Testis (tissue), 5 donors: ENCODE measurements at places on chromosomes 2 and 18.
A peak's percentile ranks its signal among the peaks of the same experiment; 100 is the strongest.

DNA sequence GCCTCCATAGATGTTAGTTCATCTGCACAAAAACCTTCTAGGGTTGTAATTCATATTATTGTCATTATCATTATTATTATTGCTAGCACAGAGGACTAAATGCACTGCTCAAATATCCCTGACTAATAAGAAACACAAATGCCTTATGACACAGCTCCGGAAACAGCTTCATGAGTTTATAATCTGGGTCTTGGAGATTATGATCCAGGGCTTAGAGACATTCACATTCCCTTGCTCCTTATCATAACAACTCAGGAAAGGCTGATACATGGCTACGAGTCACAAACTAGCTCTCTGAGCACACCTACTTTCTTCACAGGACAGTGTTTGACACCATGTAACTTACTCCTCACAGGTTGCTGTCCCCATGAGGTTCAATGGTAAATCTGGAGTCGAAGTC lies 102.2 kb upstream of the TTC39C start:
- H3K27ac ChIP-seq: no peak overlapping the region
- no peaks in the 10 kb centered on the region for H3K36me3 ChIP-seq
- no peaks in the 10 kb centered on the region for H3K27me3 ChIP-seq
- no peak for DNase-seq
- no peak overlapping the region for H3K4me3 ChIP-seq
- no peaks in the 10 kb centered on the region for H3K4me1 ChIP-seq

DNA sequence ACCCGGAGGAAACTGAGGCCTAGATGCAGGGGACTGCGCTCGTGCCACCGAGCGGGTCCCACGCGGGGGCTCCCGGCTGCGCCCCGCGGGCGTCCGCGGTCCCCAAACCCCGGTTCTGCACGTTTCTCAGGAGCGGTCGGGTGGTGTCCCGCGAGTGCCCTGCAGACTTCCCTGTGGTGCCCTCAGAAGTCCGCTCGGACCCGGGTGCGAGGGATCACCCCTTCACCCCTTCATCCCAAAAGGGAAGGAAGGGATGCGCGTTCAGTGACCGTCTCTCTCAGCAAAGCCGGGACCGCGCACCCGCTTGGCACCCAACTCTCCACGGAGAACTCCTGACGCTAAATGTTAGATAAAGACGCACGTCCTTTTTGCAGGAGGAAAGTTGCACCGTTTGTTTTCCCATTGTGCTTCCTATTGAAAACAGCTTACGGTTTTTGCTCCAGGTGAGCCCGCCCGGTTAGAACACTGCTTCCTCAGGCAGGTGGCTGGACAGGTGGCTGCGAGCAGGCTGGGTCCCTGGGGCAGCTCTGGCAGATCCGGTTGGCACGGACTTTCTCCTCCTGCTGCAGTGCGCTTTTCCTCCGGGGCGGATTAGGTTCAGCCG lies 779 bp downstream of the DGKD start:
- peaks cover 11% of the 10 kb centered on the region for H3K4me1 ChIP-seq
- peak; percentile 53 for DNase-seq
- H3K27me3 ChIP-seq: no peaks in the 10 kb centered on the region
- H3K4me3 ChIP-seq: peak overlapping the region; percentile 65

GRCh38 chr18:41921770-41922169 lies 33.3 kb upstream of the PIK3C3 start:
- H3K36me3 ChIP-seq: no peaks in the 10 kb centered on the region
- no peaks in the 10 kb centered on the region for H3K27me3 ChIP-seq
- no peaks in the 10 kb centered on the region for H3K4me1 ChIP-seq
- H3K4me3 ChIP-seq: no peak overlapping the region

- no peaks in the 10 kb centered on the region for H3K27me3 ChIP-seq
- DNase-seq: no peak
- H3K4me3 ChIP-seq: no peak overlapping the region
- H3K36me3 ChIP-seq: no peaks in the 10 kb centered on the region
- H3K27ac ChIP-seq: no peak overlapping the region
Measured at GRCh38 chr18:75937306-75937705, 509.8 kb upstream of the SMIM21 start.

- H3K36me3 ChIP-seq: no peaks in the 10 kb centered on the region
- no peak for DNase-seq
- no peak overlapping the region for H3K27ac ChIP-seq
- H3K27me3 ChIP-seq: no peaks in the 10 kb centered on the region
Measured at GRCh38 chr2:3299703-3300102, 77.9 kb downstream of the EIPR1 start.

GRCh38 chr2:8598295-8599165 lies 83.3 kb upstream of the ID2 start:
- no peaks in the 10 kb centered on the region for H3K27me3 ChIP-seq
- no peaks in the 10 kb centered on the region for H3K4me1 ChIP-seq
- H3K27ac ChIP-seq: no peak overlapping the region
- H3K4me3 ChIP-seq: no peak overlapping the region
- no peak for DNase-seq
- H3K36me3 ChIP-seq: no peaks in the 10 kb centered on the region

- H3K27me3 ChIP-seq: no peaks in the 10 kb centered on the region
- no peaks in the 10 kb centered on the region for H3K36me3 ChIP-seq
- no peak for DNase-seq
- H3K4me3 ChIP-seq: no peak overlapping the region
- H3K27ac ChIP-seq: no peak overlapping the region
Measured at GRCh38 chr2:215982465-215982875, 30.9 kb downstream of the MREG start.

GRCh38 chr2:40725950-40726349 lies 274.1 kb upstream of the SLC8A1 start:
- no peak for DNase-seq
- no peaks in the 10 kb centered on the region for H3K4me1 ChIP-seq
- no peaks in the 10 kb centered on the region for H3K36me3 ChIP-seq

GRCh38 chr2:70084973-70085710 lies 2.1 kb upstream of the PCBP1 start:
- DNase-seq: peak; percentile 74
- peak overlapping the region; percentile 100 for H3K27ac ChIP-seq
- H3K36me3 ChIP-seq: no peaks in the 10 kb centered on the region

- H3K27ac ChIP-seq: no peak overlapping the region
- H3K4me1 ChIP-seq: no peaks in the 10 kb centered on the region
- DNase-seq: no peak
- H3K27me3 ChIP-seq: no peaks in the 10 kb centered on the region
- no peak overlapping the region for H3K4me3 ChIP-seq
Measured at GRCh38 chr2:161905389-161906046, 168.5 kb downstream of the DPP4 start.

GRCh38 chr18:36661999-36662398 lies 166.8 kb downstream of the TPGS2 start:
- H3K4me1 ChIP-seq: no peaks in the 10 kb centered on the region
- H3K27ac ChIP-seq: no peak overlapping the region
- peak; percentile 19 for DNase-seq
- H3K36me3 ChIP-seq: no peaks in the 10 kb centered on the region

GRCh38 chr2:111238296-111238695 lies 117.6 kb downstream of the BCL2L11 start:
- no peak overlapping the region for H3K4me3 ChIP-seq
- no peaks in the 10 kb centered on the region for H3K36me3 ChIP-seq
- no peak for DNase-seq
- no peaks in the 10 kb centered on the region for H3K27me3 ChIP-seq

GRCh38 chr2:109423556-109424359 lies 190.0 kb downstream of the SEPTIN10 start:
- no peaks in the 10 kb centered on the region for H3K4me1 ChIP-seq
- no peak for DNase-seq
- H3K27me3 ChIP-seq: no peaks in the 10 kb centered on the region
- no peaks in the 10 kb centered on the region for H3K36me3 ChIP-seq

- H3K27me3 ChIP-seq: no peaks in the 10 kb centered on the region
- H3K36me3 ChIP-seq: no peaks in the 10 kb centered on the region
- H3K27ac ChIP-seq: peak within 1 kb of the TSS; percentile 41
- peak; percentile 67 for DNase-seq
Measured at GRCh38 chr2:176187899-176188773, at the start of gene HOXD1. Gene HOXD1 (plus strand): TSS chr2:176188668. CDS start chr2:176188802, 134 bp downstream.

- no peak overlapping the region for H3K27ac ChIP-seq
- no peak for DNase-seq
- no peaks in the 10 kb centered on the region for H3K27me3 ChIP-seq
- H3K4me3 ChIP-seq: no peak overlapping the region
- no peaks in the 10 kb centered on the region for H3K36me3 ChIP-seq
Measured at GRCh38 chr2:7886666-7887065, 795.2 kb upstream of the ID2 start.

DNA sequence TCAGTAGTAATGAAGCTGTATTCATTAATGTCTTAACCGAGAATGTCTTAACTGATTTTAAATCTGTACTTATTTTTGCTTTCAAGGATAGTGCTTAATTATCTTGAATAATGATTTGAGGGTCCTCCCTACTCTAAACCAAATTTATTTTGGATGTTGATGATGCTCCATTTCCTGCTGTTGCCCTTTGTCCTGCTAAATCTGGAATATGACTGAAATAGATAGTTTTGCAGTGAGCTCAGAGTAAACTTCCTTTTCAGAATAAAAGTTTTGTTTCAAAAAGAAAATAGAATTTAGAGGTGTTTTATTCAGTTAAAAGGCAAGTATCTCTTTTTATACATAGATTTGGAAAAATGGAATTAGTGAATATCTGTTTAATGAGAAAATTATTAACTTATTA lies 8.1 kb downstream of the NBEAL1 start:
- H3K4me3 ChIP-seq: no peak overlapping the region
- H3K36me3 ChIP-seq: no peaks in the 10 kb centered on the region
- H3K27ac ChIP-seq: peak overlapping the region; percentile 71
- peaks cover 13% of the 10 kb centered on the region for H3K4me1 ChIP-seq
- H3K27me3 ChIP-seq: no peaks in the 10 kb centered on the region

DNA sequence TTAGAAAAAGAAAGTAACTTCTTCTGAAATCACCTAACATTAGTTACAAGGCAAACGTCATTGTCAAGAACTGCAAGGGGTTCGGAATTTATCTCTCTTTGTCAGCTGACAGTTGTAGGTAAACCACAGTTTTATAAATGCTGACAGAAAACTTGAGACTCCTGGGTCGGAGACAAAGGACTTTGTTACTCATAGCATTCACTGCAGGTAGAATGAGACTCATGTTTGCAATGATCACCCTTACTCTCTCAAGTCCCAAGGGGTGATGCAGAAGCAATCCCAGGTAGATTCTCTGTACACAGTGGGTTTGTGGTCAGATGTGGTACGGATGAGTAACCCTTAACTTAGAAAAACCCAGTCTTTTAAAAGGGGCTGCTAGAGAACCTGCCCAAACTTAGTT lies 757.8 kb downstream of the TRIB2 start:
- DNase-seq: no peak
- no peak overlapping the region for H3K27ac ChIP-seq
- H3K4me1 ChIP-seq: no peaks in the 10 kb centered on the region

- H3K4me3 ChIP-seq: no peak overlapping the region
- H3K36me3 ChIP-seq: no peaks in the 10 kb centered on the region
- no peaks in the 10 kb centered on the region for H3K27me3 ChIP-seq
- H3K27ac ChIP-seq: no peak overlapping the region
Measured at GRCh38 chr2:191869781-191870180, 22.9 kb upstream of the CAVIN2 start.

- H3K4me1 ChIP-seq: no peaks in the 10 kb centered on the region
- H3K27ac ChIP-seq: no peak overlapping the region
- no peak overlapping the region for H3K4me3 ChIP-seq
- no peaks in the 10 kb centered on the region for H3K27me3 ChIP-seq
Measured at GRCh38 chr2:98016908-98017670, 21.3 kb upstream of the TMEM131 start.

DNA sequence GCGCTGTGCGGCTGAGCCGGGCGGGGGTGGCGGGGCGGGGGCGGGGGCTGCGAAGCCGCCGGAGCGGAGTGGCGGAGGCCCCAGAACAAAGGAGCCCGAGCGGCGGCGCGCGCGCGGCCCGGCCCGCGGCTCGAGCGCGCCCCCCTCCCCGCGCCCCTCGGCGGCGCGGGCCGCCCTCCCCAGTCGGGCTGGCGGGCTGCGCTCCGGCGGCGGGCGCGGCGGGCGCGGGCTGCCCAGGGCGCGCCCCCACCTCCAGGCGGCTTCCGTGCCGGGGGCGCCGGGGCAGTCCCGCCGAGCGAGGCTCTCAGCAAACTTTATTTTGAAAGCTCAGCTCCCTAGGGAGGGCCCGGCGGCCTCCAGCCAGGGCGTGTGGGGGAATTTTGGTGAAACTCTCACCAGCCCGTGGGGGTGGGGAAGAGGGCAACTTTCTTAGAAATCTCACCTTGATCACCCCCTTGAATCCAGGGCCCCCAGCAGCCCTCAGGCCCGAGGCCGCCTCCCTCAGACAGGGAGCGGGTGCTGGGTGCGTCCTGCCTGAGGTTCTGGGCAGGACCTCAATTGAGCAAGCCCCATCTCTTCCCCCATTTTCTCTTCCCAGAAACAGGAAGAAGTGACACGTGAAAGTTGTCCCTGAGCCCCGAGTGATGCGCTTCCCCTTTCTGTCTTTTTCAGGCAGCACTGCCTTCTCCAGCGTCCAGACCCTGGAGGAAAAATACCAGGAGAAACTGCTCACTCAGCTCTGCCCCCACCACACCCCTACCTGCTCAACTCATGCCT lies 786 bp downstream of the TET3 start:
- H3K4me3 ChIP-seq: peak overlapping the region; percentile 59
- H3K27ac ChIP-seq: peak overlapping the region; percentile 57
- no peak for DNase-seq
- peaks cover 19% of the 10 kb centered on the region for H3K4me1 ChIP-seq
- H3K36me3 ChIP-seq: no peaks in the 10 kb centered on the region

DNA sequence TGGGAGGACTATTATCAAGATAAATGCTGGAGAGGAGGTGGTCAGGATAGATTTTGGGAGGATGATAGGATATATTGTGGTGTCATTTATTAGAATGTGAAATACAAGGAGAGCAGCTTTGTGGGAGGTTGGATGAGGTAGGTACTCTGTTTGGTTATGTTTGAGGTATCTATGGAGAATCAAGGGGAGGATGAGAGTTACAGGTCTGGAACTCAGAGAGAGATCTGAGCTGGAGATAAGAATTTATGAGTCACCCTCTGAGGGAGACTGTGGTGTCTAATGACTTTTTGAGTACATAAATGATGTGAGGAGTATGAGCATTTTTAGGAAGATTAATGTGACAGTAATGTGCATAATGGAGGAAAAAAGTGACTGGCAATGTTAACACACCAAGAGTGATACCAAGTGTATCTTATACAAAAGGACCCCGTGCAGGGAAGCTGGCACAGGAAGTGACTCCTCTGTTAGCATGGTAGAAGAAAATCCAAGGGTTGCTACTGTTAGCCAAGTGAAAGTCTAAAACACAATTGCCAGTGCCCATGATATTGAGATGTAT lies 48.2 kb downstream of the CRIM1 start:
- H3K4me3 ChIP-seq: no peak overlapping the region
- H3K36me3 ChIP-seq: no peaks in the 10 kb centered on the region
- no peak overlapping the region for H3K27ac ChIP-seq
- peaks cover 13% of the 10 kb centered on the region for H3K4me1 ChIP-seq

DNA sequence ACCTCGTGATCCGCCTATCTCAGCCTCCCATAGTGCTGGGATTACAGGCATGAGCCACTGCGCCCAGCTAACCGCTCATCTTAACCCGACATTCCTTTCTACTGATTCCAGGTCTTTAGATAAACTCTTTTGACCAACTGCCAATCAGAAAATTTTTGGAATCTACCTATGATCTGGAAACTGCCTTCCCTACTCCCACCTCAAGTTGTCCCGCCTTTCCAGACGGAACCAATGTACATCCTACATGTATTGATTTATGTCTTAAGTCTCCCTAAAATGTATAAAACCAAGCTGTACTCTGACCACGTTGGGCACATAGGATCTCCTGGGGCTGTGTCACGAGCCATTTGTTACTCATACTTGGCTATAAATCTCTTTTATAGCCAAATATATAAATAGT lies 3.2 kb upstream of the NEU2 start:
- no peak overlapping the region for H3K27ac ChIP-seq
- no peaks in the 10 kb centered on the region for H3K4me1 ChIP-seq
- H3K36me3 ChIP-seq: no peaks in the 10 kb centered on the region
- no peaks in the 10 kb centered on the region for H3K27me3 ChIP-seq
- no peak overlapping the region for H3K4me3 ChIP-seq
